ENCODE measurements at places on chromosomes 3 and 15.

GRCh38 chr3:156010829-156011228 lies 109.5 kb upstream of the KCNAB1 start:
- DNase-seq: peak; percentile 42

DNA sequence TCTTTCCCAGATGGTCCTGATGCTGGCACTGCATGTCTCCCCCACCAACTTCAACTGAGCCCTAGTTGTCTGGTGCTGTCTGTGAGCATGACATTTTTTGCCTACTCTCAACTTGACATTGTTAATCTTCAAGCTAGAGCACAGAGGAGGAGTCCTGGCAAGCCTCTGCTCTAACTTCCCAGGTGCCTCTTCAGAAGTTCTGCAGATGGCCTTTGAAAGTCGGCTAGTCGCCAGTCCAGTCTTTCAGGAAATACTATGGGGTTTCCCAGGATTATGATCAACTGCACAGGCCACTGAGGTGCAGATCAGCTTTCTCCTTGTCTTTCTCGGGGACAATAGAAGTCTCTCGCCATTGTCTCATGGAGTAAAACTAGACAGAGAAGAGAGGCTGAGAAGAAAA lies 86.7 kb downstream of the ST8SIA2 start:
- no peak for DNase-seq

GRCh38 chr3:148922467-148922866 lies 57.4 kb downstream of the CPA3 start:
- DNase-seq: no peak

DNA sequence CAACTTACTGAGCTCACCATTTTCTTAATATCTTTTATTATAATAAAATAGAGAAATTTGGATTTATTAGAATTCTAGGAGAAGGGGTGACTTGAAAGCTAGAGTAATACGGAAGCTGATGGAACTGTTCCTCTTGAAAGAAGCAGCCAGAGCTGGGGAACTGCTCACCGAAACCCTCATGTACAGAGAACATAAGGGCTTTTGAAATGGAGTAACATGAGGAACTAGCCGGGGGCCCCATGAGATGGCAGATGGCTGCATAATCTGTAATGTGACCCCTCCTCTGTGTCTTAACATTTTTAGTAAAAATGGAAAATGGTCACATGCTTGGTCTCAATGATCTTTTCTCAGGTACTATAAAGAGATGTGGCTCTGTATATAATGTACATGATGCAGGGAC lies 15.7 kb upstream of the DYNC1LI1 start:
- no peak for DNase-seq

- no peak for DNase-seq
Observed at GRCh38 chr15:67019884-67020520, 45.4 kb upstream of the SMAD3 start.

GRCh38 chr3:16464511-16465148 lies 48.9 kb downstream of the RFTN1 start:
- no peak for DNase-seq

Measured in NCI-H526 (cell line).